Daoy (cell line): ENCODE measurements at places on chromosomes 13 and 19. TPM values are rescaled to one million over a fixed set of nuclear protein-coding genes. Genes with fewer than 3 reads are reported as not detected.

PGLYRP2 gene
- total RNA-seq, result 0.17 TPM in 1 of 2 replicates, not detected in the other

GRCh38 chr13:112740502-112741131 lies 50.8 kb downstream of the ATP11A start:
- DNase-seq, result peak; percentile 71

CCDC194 gene
- total RNA-seq, result 0.69 TPM in 1 of 2 replicates, not detected in the other

- DNase-seq, result no peak
Observed at GRCh38 chr13:66926200-66926850, 303.8 kb downstream of the PCDH9 start.

ATP8B3 gene
- 1.8 TPM in 1 of 2 replicates, not detected in the other for total RNA-seq

- DNase-seq, result no peak
Observed at GRCh38 chr19:12797141-12797587, 4.4 kb downstream of the PRDX2 start.

DNA sequence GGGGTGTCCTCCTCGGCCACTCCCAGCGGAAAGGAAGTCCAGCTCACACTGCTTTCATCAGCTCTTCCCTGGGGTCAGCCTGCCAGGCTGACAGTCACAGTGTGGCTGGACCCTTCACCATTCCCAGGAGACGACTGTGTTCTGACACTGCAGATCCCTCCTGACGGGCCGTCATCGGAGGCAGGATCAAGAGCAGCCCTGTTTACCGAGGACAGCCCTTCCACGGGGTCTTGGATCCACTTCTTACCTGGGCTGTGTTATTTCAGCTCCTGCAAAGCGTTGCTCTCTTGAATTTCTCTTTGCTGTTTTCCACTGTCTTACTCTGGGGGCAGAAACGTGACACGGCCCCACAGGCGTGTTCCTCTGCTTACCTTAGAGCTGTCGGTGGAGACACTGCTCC lies 149.9 kb upstream of the SOX1 start:
- DNase-seq, result no peak

GRCh38 chr13:76329004-76329403 lies 557.2 kb downstream of the KCTD12 start:
- DNase-seq, result no peak

IQCN gene
- 0.74 and 12.6 TPM in 2 replicates for total RNA-seq

DNA sequence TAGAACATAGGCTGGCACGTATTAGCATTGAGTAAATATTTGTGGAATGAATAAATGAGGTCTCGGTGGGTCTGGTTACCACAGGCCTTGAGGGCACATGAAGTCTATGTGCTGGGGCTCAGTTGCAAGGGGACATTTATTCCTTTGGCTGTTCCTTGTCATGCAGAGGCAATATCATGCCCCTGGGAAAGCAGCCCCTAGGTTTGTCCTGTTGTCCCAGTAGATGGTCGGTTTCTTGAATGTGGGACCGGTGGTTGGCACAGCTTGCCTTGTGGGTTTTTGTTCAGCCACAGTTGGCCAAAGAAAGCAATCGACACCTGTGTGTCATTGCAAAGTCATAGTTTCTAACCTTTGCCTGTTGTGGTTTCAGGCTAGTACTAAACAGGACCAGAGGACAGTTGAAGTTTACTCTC lies 24.7 kb upstream of the GPR183 start:
- no peak for DNase-seq

- no peak for DNase-seq
Observed at GRCh38 chr19:43337737-43338136, 15.7 kb upstream of the CD177 start.

NLRP7 gene
- total RNA-seq, result not detected in 2 replicates

KANK3 gene
- total RNA-seq, result 0.40 TPM in 1 of 2 replicates, not detected in the other

- DNase-seq, result no peak
Observed at GRCh38 chr13:113526466-113527220, 36.1 kb upstream of the DCUN1D2 start.

DNA sequence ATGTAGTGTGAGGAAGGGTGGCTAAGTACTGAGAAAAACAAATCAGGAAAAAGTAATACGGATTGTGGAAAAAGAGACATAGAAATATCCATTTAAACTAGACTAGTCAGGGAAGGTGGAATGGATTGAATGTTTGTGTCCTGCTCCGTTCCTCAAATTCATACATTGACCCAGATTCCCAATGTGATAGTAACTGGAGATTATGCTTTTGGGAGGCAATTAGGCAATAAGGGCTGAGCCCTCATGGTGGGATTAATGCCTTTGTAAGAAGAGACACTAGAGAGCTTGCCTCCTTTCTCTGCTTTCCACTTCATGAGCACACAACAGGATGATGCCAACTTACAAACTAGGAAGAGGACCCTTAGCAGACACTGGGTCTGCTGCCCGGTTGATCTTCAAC lies 765.2 kb upstream of the GPC6 start:
- no peak for DNase-seq

RGL3 gene
- not detected in 2 replicates for total RNA-seq

ZNF784 gene
- total RNA-seq, result 5.8 and 6.1 TPM in 2 replicates

- no peak for DNase-seq
Observed at GRCh38 chr13:63189712-63190111, 1774.1 kb upstream of the PCDH20 start.

- no peak for DNase-seq
Observed at GRCh38 chr13:112580912-112581311, 7.0 kb downstream of the TUBGCP3 start.

CBY2 gene
- not detected in 2 replicates for total RNA-seq

DNA sequence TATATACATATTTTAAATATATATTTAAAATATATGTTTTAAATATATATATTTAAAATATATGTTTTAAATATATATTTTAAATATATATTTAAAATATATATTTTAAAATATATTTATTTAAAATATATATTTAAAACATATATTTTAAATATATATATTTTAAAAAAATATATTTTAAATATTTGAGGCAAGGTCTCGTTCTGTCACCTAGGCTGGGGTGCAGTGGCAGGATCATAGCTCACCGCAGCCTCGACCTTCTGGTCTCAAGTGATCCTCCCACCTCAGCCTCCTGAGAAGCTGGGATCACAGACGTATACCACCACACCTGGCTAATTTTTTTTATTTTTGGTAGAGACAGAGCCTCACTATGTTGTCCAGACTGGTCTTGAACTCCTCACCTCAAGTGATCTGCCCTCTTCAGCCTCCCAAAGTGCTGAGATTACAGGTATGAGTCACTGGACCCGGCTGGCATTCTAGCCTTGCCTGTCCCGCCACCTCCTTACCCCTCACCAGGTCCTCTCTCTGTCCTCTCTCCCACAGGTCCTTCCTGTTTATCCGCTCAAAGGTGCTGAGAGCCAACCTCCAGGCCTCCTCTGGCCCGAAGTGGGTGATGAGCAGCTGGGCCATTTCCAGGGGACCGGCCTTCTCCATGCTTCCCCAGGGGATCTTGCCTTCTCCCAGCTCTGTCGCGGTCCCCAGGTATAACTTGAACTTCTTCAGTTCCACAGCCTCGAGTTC lies 564 bp downstream of the NLRP12 start:
- DNase-seq, result no peak

PRR22 gene
- total RNA-seq, result 2.7 and 3.7 TPM in 2 replicates

- DNase-seq, result no peak
Observed at GRCh38 chr13:44421853-44422525, 48.4 kb downstream of the SERP2 start.
